Effector CD4-positive, alpha-beta T cell (primary cell): ENCODE measurements at places on chromosomes 1 and 21.

GRCh38 chr1:241156231-241156965 is 200.6 kb downstream of the RGS7 start:
- DNase-seq = no peak

- no peak for DNase-seq
Observed at GRCh38 chr1:231419147-231419546, 2.9 kb downstream of the EGLN1 start.

DNA sequence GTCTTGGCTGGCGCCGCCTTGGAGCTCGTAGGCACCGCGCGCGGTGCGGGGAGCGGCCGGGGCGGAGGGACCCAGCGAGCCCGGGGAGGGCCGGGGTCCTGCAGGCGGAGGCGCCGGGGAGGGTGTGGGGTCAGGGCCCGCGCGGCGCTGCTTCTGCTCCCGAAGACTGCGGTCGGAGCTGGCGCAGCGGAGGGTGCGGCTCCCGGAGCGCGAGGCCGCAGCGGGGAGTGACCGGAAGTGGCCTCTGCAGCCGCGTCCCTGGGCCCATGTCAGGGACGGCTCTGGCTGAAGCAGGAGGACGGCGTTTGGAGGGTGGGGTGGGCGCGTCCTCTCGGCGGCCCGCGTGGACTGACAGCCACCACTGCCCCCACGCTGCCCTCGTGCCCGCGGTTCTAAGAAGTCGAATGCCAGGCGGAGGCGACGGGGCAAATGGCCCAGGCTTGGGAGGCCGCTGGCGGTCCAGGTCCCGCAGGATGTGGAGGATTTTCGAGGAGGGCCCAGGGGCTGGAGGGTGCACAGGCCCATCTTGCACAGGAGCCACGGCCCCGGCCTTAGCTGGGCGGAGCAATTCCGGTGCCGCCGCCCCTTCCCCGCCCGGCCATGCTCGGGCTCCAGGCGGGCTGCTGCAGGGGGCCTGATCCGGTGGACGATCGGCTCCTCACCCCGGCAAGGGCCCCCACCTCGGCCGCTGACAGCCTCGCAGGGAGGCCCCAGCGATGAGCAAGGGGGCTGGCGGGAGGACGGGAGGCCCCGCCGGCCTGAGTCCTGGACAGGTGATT is 7.7 kb upstream of the ZNF669 start:
- no peak for DNase-seq

DNA sequence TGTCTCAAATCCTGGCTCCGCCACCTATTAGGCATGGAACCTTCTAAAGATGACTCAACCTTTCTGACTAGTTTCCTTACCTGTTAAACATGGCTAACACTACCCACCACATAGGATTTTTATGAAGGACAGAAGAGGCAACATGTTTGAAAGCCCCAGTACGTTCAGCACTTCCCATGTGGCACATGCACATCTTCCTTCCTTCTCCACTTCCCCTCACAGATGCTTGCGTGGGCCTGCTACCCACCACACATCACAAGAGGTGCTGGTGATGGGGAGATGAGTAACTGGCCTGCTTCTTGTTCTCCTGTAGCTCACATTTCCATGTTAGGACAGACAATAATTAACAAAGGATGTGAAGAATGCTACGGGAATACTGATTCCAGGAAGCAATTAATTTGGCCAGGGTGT is 7.1 kb downstream of the ZBTB21 start:
- no peak for DNase-seq

GRCh38 chr1:42152119-42152518 is 1.1 kb upstream of the GUCA2B start:
- no peak for DNase-seq

GRCh38 chr21:35578831-35579471 is 481.4 kb downstream of the SETD4 start:
- no peak for DNase-seq

- DNase-seq = no peak
Observed at GRCh38 chr21:26635681-26636080, 62.6 kb upstream of the CYYR1 start.

- no peak for DNase-seq
Observed at GRCh38 chr1:223209293-223209898, 66.3 kb upstream of the TLR5 start.
